Suprapubic skin (tissue), 4 donors: ENCODE measurements at places on chromosomes 16 and 17.

- DNase-seq: no peak
These were observed 13.4 kb downstream of the FBF1 start for GRCh38 chr17:75927286-75927922.

GRCh38 chr17:46274238-46274637 is 20.7 kb upstream of the LRRC37A start:
- no peak for DNase-seq

DNA sequence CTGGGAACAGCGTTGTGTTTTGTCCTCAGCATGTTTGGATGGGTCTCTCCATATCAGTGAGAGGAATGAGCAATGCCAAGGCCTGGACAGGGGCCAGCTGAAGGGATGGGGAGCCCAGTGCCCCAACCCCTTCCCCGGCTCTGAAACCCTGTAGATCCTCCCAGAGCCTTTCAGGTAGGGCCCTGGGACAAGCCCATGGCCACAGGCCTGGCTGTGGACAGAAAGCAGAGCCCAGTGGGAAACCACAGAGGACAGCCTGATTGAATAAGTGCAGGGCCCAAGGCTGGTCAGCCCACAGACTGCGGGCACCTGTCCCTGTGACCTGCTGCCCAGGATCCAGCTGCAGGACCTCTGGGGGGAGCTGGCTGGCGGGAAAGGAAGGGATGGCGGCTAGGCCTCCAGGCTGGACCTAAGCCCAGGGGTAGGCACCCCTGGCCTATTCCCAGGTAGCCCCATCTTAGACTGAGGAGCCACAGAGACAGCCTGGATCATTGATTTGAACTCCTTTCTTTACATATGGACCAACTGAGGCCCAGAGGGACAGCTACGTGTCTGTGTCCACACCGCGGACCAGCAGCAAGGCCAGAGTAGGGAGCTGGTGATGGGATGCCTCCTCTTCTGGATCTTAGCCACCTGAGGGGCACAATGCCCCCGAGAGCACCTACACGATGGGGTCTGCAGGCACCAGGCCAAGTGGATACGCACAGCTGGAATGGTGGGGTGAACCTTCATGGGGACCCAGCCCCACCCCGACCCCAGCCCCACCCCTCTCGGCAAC is 1.3 kb downstream of the CCDC102A start:
- peak; percentile 77 for DNase-seq

- DNase-seq: no peak
These were observed 459.7 kb downstream of the SOX9 start for GRCh38 chr17:72580321-72581127.

DNA sequence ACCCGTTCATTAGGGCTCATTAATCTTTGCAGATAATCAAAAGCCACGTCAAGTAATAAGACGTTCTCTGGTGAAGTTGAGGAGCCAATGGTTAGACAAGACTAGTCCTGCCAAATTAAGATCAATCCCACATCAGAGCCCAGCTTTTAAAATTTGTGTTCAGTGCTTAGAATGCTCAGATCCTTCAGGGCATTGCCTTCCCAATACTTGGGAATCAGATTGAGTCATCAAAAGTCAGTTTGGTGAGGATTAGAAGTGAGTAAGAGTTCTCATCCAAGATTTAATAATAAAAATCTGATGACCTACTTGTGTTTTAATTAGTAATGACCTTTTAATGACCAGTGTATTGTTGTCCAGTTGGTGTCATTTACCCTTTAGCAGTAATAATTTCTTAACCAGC is 19.8 kb downstream of the MAP2K4 start:
- no peak for DNase-seq
